ENCODE measurements at places on chromosomes 6 and 20. TPM values are rescaled to one million over a fixed set of nuclear protein-coding genes. Genes with fewer than 3 reads are reported as not detected.
A peak's percentile ranks its signal among the peaks of the same experiment; 100 is the strongest.

DNA sequence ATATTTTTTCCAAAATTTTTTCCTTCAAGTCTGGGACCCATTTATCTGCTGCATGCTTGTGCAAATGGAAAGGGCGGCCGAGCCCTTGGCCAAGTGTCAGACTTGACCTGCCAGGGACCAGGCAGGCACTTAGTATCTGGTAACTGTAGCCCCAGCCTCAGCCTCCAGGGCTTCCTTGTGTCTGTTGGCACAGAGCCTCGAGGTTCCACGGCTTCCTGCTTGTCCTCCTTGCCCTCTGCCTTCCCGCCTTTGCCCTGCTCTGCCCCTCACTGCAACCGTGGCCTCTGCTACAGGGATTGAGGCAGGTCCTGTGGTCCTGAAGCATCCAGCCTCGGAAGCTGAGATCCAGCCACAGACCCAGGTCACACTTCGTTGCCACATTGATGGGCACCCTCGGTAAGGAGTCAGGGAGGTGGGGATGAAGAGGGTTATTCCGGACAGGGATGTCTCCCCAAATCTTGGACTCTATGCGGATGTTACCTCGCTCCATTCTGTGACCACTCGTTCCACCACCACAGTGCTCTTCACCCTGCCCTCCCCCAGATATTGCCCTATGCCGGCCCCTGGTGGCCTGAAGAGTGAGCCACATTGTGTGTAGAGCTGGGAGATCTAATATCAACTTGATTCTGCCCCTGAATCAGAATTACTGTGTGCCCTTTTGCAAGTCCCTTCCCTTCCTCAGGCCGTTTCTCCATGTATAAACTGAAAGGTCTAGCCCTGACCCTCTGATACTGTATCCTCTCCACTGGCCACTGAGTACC, 41.5 kb upstream of the SRF start:
- DNase-seq: no peak

DNA sequence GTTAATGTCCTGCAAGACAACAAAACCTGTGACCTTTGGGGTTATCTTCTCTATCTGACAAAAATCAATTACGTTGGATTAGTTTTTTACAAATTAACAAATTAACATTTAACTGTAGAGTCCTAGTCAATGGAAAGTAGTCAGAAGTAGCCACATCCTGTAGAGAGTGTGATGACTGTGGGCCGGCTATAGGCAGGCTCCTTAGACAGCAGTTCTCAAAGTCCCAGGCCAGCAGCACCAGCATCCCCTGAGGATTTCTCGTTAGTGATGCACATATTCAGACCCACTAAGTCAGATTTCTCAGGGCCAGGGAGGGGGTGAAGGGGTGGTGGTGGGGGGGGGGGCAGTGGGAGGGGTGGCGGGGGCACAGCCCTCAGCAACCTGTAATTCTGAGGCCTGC, 37.2 kb downstream of the ZNF341 start:
- DNase-seq: no peak

GRCh38 chr6:151616091-151616513, 122.3 kb downstream of the CCDC170 start:
- no peak for DNase-seq

DNA sequence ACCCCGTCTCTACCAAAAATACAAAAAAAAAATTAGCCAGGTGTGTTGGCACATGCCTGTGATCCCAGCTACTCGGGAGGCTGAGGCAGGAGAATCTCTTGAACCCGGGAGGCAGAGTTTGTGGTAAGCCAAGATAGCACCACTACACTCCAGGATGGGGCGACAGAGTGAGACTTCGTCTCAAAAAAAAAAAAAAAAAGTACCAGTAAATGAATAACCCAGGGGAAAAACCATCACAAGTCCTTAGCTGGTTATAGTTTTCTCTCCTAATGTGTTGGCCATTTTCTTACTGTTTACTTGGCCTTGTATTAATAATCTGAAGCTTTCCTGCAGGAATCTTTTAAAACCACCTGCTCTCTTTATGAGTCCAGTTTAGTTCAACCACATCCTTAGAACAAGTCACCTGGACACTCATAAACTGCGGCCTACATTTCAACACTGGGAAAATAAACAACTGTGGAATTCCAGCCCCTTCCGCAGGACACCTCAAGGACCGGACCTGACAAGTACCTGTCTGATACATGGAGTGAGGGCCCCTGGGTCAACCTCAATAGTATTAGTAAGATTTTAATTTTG, 102.6 kb downstream of the ATP9A start:
- DNase-seq: no peak

DNA sequence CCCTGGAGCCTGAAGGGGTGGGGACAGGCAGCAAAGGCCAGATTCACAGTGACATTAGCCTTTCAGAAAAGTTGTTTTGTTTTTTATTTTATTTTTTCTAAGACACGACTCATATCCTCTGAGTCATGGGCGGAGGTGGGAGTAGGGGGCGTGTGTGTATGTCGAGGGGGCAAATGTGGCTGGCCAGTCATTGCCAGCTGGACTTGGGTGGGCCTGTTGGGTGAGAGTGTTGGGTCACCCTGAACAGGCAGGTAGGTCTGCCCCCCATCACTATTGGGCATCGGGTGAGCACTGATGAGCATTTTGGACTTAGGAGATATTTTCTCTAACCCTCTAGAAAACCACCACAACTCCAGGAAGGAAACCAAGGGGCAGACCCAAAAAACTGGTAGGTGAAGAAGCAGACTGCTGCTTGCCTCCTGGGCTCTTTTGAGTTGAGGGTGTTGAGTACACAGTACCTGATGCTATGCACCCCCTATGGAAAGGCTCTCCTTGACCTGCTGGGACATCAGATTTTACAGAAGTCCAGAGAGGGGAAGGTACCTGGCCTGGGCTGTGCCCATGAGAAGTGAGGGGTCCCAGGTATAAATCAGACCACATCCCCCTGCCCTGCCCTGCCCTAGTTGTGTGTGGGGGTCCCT, 5.6 kb downstream of the SMIM29 start:
- DNase-seq: no peak

DNA sequence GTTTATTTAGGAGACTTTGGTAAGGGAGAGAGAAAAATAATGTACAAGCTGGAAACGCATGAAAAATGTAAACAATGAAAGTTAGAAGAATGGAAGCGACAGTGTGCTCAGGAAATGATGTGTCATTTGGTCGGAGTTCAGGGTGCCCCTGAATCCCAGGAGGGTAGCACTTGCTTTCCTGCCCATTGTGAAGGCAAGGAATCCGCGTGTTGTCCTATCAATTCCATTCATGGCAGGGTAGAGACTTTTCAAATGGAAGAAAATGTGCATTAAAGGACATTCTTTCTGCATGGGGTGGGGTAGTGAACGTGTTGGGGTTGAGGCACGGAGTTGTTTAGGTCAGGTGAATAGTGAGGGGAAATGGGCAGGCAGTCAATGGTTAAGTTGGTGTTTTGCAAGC, 33.7 kb downstream of the GCNT2 start:
- no peak for DNase-seq

- no peak for DNase-seq
Observed at GRCh38 chr20:5131502-5131901, 4.7 kb downstream of the CDS2 start.

GRCh38 chr20:34825530-34826362, at the start of gene NCOA6:
NCOA6 (minus strand) TSS chr20:34825651; CDS start chr20:34782355, 43,296 bp downstream.
- peak; percentile 82 for DNase-seq

- no peak for DNase-seq
Observed at GRCh38 chr6:29619578-29620160, 13.3 kb downstream of the GABBR1 start.

DNA sequence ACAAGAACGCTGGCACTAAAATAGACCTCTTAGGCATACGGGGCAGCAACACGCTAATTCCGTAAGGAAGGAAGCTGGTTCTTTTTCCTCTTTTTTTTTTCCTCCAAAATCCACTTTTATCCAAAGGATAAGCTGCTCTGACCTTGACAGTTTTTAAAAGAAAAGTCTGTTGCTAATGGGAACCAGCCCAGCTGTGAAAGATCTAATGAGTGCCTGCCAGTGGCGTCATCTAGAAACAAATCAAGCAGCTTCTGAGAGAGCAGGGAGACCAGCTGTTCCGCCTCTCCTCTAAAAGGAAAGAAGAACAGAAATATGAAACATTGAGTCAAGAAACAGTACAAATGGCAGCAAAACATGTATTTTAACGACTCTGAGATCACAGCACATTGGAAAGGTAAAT, 78.6 kb downstream of the FAXC start:
- DNase-seq: no peak

- DNase-seq: no peak
Observed at GRCh38 chr20:41249411-41250281, 67.9 kb downstream of the ZHX3 start.

- no peak for DNase-seq
Observed at GRCh38 chr6:125989631-125990030, 3.3 kb downstream of the TRMT11 start.

GRCh38 chr6:84220809-84221409, 6.5 kb downstream of the CEP162 start:
- DNase-seq: no peak

DNA sequence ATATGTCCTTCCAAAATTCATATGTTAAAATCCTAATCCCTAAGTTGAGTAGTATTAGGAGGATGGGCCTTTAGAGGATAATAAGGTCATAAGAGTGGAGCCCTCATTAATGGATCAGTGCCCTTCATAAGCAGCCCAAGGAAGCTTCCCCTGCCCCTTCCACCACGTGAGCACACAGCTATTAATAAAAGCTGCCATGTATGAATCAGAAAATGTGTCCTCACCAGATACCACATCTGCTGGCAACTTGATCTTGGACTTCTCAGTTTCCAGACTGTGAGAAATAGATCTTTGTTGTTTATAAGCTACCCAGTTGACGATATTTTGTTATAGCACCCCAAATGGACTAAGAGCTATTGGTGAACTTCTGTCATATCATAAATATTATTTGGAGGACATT, 207.7 kb upstream of the HDDC2 start:
- no peak for DNase-seq

GRCh38 chr20:32332614-32333013, 25.5 kb upstream of the ASXL1 start:
- no peak for DNase-seq

DNA sequence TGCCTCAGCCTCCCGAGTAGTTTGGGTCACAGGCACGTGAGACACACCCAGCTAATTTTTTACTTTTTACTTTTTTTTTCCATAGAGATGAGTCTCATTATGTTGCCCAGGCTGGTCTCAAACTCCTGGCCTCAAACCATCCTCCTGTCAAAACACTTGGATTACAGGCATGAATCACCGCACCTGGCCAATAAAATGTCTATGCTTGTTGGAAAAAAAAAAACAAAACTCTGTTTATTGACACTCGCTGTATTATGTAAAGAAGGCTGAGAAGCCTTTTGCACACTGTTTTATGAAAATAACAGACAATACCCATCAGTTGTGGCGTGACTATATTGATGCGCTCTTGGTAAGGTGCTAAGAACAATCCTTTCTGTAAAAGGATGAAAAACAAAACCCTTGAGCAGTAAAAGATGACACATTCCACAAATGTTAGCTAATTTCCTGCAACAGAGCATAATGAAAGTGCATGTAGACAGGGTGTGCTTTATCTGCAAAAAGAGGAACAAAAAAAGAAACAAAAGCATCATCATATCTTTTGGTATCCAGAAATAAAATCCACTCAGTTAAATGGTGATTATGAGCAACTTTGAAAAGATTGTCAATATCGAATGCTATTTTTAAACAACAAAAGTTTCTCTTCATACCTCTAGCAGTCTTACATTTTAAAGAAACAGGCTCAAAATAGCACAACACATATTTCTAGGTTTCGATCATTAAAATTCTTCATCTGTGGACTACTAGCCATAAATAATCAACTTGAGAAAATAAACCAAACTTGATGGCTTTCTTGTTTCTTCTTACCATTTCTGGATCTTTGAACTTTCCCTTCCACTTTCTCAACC, 108.3 kb upstream of the PHACTR1 start:
- DNase-seq: no peak

DNA sequence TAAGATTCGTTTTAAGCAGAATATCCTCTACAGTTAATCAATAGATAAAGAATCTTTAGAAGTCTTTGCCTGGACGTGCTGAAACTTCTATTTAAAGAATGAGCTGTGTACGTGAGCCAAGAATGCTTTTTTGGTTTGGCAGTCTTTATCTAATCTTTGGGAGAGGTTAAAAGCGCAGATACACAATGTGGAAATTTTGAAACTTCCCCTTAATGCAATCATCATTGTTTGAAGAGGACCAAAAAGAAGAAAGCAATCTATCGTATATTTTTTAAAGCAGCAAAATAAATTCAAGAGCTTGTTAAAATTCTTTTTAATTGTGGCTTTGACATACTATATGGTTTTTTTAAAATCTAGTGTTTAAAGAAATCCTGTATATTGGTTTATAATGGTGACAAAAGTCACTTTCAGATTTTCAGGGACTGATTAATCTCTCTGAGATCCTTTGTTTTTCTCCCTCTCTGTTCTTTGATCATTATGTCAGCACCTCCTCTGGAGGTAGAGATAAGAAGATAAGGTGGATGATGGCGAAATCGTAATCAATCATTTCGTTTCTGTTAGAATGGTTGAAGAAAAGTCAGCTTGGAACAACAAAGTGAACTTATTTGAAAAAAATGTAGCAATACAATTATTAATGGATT, 92.1 kb upstream of the FAM184A start:
- no peak for DNase-seq

DNA sequence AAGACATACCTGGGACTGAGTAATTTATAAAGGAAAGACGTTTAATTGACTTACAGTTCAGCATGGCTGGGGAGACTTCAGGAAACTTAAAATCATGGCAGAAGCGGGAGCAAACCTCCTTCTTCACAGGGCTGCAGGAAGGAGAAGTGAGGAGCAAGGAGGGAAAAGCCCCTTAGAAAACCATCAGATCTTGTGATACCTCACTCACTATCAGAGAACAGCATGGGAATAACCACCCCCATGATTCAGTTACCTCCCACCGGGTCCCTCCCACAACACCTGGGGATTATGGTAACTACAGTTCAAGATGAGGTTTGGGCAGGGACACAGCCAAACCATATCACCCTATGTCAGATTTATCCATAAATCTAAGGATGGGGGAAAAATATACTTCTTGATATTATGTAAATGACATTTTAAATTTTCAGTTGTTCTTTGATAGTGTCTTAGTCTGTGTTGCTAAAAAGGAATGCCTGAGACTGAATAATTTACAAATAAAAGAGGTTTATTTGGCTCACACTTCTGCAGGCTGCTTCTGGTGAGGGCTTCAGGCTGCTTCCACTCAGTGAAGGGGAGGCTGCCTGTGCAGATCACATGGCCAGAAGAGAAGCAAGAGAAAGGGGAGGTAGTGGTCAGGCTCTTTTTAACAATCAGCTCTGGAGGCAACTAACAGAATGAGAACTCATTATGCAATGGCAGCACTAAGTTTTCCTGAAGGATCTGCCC, 1.2 kb upstream of the MCM9 start:
- no peak for DNase-seq

- no peak for DNase-seq
Observed at GRCh38 chr20:22402550-22402949, 181.8 kb downstream of the FOXA2 start.

Gene NR2E1
- not detected for total RNA-seq

Gene RNF144B
- 0.95 TPM for total RNA-seq

Gene TUBB2B
- 0.43 TPM for total RNA-seq

Gene LY86
- 2.4 TPM for total RNA-seq

Gene SLC25A27
- 1.9 TPM for total RNA-seq

Gene TAF8
- 62.9 TPM for total RNA-seq

Gene FLRT3
- total RNA-seq: not detected

Gene FAM83C
- not detected for total RNA-seq

Gene ZCCHC3
- total RNA-seq: 17.0 TPM

Gene CRISP2
- total RNA-seq: not detected

Gene BPIFA2
- total RNA-seq: not detected

Gene CPNE1
- 352 TPM for total RNA-seq

Gene POM121L2
- total RNA-seq: not detected

Gene HDGFL1
- total RNA-seq: not detected

Gene UTRN
- total RNA-seq: 63.4 TPM

Gene C20orf204
- total RNA-seq: 18.8 TPM

Gene RAD21L1
- total RNA-seq: 0.25 TPM

Gene B3GALT4
- total RNA-seq: 5.9 TPM

Gene CST9
- total RNA-seq: not detected

Data from activated naive CD4-positive, alpha-beta T cell treated with anti-CD3 and anti-CD28 coated beads, Interleukin-2, amount 50 U/mL, for 72 hours (primary cell).